ENCODE measurements at places on chromosomes 1 and 21.

GRCh38 chr1:11013160-11013531 lies 692 bp downstream of the TARDBP start:
- DNase-seq = no peak

- no peak for DNase-seq
Observed at GRCh38 chr1:160767395-160768294, 28.3 kb upstream of the LY9 start.

- DNase-seq = no peak
Observed at GRCh38 chr21:43958364-43959158, 53.5 kb upstream of the TRAPPC10 start.

GRCh38 chr1:150233359-150234308 lies 2.3 kb downstream of the ANP32E start:
- no peak for DNase-seq

DNA sequence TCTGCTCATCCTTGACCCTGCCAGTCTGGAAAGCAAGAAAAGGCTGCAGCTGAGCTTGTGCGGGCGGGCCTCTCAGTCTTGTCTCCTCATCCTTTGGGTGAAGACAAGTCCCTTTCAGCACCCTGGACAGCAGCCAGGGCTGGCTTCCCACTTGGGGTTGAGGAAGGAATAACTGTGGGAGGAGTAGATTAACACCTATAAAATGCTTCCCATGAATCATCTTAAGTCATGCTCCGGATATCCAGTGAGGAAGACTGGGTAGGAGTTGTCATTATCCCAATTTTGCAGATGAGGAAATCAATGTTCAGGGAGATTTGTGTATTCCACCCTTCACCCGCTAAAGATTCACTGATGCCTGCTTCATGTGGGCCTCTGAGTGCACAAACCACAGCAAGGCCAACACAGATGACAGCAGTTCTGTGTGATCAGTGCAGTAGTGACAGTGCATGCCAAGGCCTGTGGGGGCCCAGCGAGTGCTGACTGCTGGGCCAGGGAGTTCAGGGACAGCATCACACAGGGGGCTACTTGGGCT lies 20.1 kb upstream of the COL16A1 start:
- DNase-seq = no peak

DNA sequence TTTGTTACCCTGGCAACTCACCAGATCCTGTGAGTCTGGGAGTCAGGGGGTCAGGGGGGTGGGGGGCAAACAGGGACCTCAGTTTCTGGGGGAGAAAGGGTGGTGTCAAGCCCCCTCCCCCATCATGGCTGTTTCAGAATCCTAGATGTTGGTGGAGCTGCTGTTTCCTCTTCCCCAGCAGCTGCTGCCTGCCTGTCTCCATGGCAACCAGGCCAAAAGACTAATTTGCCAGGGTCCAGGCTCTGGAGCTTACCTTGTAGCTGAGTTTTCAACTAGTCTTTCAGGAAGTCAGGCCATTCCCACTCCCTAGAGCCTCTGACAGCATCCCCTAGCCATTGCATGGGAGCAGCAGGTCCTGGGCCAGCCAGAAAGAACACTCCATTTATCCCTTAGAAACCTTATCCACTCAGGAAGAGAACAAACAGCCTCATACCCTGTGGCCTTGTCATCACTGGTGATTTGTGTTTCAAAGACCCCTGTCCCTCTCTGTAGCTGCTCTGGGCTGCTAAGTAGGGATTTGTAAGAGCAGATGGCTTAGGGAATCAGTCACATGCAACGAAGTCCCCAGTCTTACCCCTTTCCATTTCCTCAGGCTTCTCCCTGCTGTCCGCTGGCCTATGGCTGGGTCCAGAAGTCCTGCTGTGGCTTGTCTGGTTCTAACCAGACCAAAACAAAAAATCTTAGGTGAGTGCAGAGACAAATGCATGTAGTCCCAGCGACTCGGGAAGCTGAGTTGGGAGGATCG lies 21.5 kb upstream of the STMN1 start:
- no peak for DNase-seq

DNA sequence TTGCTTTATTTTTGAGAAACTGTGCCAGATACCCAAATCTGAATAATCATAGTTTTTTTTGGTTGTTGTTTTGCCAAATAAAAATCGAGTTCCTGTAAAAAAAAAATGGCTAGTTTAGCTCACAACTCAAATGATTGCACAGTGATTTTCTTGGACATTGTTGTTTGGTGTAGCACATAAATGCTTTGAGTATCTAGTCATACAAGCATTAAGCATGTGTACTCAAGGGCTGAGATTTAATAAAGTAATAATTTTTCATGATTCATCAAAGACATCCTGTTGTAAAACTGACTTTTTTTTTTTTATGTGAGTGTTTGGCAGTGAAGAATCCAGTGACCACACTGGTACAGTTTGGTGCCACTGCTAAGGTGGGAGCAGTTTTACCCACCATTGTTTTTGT lies 18.8 kb downstream of the ITSN1 start:
- DNase-seq = no peak

DNA sequence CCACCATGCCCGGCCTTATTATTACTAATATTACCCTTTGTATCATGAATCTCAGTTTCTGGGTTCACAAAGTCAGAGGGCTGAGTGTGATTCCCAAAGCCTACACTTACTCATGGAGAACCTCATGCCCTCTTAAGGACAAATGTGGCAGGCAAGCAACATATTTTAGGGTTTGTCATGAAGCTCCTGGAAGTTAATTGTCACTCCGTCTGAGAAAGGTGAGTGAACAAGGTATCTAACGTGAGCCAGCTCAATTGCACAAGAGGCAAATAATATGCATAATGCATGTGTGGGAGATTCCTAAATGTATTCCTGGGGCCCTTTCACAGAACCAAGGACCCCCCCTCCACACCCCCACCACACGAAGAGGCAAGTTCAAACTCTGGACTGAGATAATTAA lies 10.1 kb upstream of the TIAM1 start:
- DNase-seq = no peak

DNA sequence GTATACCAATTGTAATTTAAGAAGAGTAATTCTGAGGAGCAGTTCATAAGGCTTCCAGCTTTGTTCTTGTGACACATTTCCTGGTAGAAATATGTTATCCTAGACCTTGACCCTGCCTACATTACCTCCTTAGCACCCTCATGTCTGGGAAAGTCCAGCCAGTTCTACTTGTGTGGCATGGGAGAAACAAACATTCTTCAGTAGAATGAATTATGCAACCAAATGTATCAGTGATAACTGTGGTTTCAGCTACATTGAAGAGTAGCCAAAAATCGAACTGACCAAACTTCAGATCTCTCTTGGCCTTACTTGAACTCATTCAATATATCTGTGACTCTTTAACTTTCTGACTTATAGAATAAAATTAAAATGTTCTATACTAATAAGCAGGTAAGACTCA lies 308.1 kb upstream of the LYPLAL1 start:
- DNase-seq = no peak

DNA sequence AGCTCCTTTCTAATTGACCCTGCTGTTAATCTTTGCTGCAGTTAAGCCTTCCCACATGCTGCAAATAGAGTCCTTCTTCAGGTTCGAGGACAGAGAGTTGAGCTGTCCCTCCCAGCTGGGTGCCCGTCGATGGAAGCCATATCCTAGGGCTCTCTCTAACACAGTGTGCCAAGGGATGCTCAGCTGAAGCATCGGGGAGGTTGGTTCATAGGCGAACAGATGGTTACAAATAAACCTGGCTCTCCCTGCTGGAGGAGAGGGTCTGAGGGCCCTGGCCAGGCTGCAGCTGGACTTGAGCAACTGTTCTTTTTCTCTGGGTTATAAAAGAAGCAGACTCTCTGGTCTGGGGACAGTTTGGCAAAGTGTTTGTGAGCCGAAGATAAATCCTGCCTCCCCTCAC lies 120.3 kb upstream of the C8B start:
- no peak for DNase-seq

- no peak for DNase-seq
Observed at GRCh38 chr1:58911841-58912499, 128.1 kb upstream of the JUN start.

Data from activated gamma-delta T cell treated with anti-CD3 and anti-CD28 coated beads, Interleukin-2, amount 50 U/mL, for 16 hours (primary cell).